ENCODE measurements at places on chromosomes 5 and 9.

GRCh38 chr5:41908374-41909079 lies 4.4 kb downstream of the RIMOC1 start:
- DNase-seq = no peak

DNA sequence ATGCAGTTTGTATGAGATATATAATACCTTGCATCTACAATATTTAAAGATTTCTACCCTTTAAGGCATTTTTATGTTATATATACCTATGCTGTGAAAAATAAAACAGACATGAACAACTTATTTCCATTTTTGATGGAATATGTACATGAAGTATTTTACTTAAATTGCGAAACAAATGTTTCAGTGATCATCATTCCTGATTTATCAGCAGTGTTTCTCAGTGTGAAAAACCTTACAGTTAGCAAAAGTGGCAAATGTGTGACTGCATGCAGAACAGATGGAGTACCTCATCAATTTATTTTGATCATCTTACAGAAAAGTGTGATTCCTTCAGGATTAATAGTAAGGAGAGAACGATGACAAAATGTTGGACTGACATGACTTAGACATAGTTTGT lies 43.1 kb downstream of the PRR16 start:
- no peak for DNase-seq

GRCh38 chr9:89011683-89012082 lies 20.4 kb downstream of the S1PR3 start:
- DNase-seq = no peak

DNA sequence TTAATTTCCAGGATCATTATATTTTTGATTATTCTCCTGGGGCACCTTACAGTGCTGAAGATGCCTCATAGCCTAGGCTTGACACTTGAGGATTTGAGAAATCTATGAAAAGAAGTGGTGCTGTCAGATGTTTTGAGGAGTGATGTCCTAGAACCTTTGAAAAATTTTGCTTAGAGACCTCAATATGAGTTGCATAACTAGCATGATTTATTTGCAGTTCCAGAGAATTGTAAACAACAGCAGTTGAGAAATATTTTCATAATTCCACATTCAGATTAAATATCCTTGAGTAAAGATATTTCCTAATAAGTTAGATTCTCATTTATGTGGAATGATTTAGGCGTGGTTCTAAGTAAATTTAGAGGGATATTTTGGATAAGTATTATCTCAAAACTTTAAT lies 225.8 kb downstream of the ADAMTSL1 start:
- DNase-seq = no peak

DNA sequence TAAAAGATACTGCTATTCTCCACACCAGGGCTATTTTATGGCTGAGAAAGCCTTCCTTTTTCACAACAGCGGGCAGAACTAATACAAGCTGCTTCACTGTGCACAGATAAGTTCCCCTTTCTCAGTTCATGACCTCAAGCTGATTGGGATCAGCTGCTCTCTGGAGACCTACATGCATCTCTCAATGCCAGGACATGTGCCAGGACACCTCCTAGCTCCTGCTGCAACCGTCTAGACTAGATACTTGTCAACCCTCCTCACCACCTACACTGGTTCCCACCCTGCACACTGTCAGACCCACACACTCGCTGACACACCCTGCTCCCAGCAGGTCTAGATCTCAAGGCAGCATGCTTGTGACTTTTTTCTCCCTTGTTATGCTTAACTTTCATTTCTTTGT lies 39.8 kb downstream of the STARD4 start:
- DNase-seq = no peak

Data from NCI-H187 treated with DMSO at 0.1 percent for 48 hours (cell line).